ENCODE measurements at places on chromosomes 5 and 9.

GRCh38 chr9:113808391-113809358 is 67.4 kb upstream of the ZNF618 start:
- DNase-seq, result no peak

DNA sequence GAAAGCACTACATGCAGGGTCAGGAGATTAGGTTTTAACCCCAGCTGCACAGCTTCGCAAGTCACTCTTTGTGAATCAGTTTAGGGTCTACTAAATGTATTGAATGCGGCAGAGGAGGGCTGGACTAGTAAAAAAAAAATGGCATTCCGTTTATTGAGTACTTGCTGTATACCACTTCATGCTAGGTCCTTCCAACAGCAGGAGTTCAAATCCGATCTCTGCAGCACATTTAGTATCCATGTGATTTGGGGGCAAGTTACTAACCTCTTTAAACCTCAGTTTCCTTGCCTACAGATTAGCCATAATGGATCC is 204.4 kb downstream of the SNCAIP start:
- no peak for DNase-seq

DNA sequence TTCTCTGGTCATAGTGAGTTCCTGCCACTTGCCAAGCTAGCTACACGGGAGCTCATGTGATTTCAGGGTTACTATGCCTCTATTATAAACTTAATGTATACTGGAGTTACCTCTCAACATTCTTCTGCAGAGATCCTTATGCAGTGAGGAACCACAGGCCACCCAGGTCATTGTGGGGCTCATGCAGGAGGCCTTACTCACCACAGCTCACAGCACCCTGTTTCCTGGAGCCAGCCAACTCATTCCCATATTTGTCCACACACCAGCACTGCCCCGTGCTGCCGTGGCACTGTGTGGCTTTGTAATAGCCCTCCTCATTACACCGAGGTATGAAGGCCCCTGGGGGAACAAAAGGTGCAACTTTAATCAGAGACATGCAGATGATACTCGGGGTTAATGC is 520.0 kb downstream of the SPOCK1 start:
- DNase-seq, result no peak

GRCh38 chr9:134066526-134066912 is 1.3 kb downstream of the BRD3 start:
- no peak for DNase-seq

DNA sequence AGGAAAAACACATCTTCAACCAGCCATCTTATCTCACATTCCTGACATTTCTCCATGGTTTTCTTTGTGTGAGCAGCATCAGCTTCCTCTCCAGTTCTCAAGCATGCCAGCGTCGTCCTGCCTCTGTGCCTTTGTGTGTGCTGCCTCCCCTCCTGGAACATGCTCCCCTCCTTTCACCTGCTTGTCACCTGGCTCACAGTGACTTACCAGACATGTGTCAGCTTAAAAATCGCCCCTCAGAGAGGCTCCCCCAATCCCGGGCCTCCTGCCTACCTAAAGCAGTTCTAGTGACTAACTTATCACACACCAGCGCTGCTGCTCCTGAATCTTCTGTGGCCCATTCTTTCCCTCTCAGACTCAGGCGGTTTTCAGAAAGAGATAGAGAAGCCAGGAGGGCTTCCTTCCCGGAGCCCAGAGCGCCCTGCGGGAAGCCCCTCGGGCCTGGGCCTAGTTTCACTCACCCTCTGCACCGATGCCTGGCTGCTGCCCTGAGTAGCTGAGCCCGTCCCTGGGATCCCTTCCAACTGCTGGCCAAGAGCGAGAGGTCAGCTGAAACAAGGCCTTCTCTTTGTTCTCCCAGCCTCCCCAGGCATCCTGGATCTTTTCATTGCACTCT is 51.1 kb upstream of the MVB12B start:
- peak; percentile 79 for DNase-seq

DNA sequence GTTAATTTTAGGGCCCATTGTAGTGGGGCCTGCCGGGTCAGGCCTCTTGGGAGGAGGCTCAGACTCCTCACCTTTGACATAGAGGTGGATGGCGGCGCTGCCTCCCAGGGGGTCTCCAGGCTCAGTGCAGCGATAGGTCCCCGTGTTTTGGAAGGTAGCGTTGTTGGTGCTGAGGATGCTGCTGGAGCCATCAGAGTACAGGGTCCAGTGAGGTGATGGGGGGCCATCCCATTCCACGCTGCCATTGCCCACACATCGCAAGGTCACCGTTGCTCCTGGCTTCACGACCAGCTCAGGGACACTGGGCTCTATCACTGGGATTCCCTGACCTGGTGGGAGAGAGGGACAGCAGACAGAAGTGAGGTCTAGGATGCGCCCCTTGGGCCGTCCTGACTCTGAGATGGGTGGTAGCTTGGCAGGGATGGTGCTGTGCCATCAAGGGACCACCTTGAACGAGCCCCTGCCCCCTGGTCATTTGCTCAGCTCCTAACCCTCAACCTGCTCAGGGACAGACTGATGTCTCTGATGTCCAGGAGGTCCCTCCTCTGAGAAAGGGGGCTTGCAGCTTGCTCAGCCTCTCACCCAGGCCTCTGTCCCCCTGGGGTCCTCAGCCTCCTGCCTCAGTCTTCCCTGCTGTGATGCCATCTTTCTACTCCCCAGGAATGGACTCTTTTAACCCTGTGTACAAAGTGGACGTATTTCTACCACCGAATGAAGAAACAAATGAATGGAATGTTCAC is 5.5 kb downstream of the CSF1R start:
- DNase-seq, result no peak

DNA sequence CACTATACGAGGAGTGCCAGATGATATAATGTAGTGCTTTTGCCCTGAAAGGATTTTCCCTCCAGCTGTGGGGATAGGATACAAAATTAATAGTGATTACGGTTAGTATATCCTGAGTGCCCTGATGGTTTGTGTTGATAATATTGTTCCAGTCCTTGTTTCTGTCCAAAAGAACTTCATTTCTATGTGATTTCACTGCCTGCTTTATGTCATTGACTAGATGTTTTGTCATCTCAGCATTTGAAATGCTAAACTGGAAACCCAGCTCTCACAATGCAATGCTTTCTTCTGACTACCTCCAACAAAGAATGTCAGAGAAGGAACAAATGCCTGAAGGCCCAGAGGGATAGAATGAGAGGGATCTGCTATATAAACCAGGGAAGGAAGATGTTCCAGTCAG is 177.8 kb downstream of the NIPBL start:
- no peak for DNase-seq

GRCh38 chr9:26308328-26308727 is 584.3 kb downstream of the CAAP1 start:
- DNase-seq, result no peak

- DNase-seq, result no peak
Measured at GRCh38 chr9:91328186-91328585, 33.5 kb downstream of the AUH start.

DNA sequence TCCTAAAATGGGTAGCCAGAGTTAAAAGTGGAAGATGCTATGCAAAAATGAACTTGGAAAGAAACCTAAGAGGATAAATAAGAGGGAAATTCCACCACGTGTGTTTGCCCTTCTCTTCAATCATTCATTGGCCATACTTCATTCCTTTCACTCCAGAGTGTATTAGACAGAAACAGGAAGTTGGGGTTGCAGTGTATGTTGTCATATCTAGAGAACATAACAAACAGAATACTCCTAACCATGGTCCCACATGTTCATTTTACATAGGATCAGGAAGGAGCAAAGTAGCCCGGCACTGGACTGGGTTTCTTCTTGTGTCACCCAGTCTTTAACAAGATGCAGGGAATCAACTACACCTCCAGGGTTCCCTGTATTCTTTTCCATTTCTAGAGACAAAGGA is 7.6 kb upstream of the GPBP1 start:
- DNase-seq, result no peak

- no peak for DNase-seq
Measured at GRCh38 chr5:79820648-79821047, 131.0 kb downstream of the CMYA5 start.

DNA sequence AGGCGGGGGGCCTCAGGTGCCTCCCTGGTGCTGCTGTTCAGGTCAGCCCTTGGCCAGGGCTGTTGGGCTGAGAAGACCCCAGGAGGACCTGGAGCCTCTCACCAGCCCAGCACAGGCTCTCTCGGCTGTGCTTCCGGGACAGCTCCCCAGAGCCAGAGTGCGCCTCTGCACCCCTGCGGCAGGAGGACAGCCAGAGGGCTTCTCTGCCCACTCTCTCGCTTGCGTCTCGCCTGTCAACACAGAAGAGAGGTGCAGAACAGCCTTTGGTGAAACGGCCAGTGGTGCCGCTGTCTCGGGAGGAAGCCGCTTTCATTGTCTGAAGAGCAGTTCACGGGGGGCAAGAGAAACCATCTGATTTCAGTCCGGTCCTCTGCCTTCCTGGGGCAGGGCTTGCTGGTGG is 3.8 kb upstream of the NACC2 start:
- no peak for DNase-seq

GRCh38 chr5:147578228-147579024 is 68.6 kb upstream of the DPYSL3 start:
- no peak for DNase-seq

DNA sequence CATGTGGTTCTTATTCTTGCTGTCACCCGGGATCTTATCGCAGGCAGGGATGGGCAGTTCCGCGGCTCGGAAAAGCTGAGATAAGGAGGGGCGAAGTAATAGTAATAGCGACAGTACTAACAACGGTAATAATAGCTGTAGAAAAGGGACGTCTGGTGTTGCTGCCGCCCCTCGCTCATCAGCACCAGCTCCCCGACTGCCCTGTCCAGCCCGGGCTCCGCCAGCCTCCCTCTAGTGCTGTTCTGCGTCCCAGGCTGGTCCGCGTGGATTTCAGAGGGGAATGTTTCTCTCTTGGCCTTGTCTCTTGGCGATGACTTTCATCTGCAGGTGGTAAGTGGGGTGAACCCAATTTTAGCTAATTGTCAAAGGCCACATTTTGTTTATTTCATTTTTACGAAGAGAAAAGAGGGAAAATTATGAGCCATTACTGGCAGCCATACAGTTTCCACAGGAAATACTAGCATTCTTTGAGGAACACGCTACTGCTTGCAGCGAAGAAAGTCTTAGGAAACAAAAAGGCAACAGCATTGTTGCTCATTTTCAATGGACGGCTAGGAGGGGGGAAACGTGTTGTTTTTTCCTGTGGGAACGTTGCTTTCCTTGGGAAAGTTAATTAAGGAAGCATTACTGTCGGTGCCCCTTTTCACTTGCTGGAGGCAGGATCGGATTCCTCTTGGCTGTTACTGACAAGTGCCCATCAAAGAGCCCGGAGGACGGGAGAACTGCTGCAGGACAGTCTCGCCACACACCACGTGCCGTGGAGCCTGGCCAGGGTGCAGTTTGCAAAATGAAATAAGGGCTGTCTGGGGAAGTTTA is 762 bp downstream of the SNCAIP start:
- DNase-seq, result no peak

DNA sequence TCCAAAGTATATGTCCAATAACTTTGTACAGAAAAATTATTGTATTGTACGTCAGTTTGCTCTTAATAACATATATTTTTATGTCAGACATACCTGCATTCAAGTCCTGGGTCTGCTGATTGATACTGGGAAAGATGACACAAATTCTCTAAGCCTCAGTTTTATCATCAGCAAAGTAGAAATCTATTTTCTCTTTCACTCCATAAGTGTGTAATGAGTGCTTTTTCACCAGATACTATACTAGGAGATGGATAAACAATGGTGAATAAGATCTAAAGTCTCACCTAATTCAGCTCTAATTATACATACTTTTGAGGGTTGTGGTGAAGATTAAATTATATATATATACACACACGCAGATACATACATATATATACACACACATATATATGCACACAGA is 12.3 kb downstream of the PPP2R2B start:
- no peak for DNase-seq

DNA sequence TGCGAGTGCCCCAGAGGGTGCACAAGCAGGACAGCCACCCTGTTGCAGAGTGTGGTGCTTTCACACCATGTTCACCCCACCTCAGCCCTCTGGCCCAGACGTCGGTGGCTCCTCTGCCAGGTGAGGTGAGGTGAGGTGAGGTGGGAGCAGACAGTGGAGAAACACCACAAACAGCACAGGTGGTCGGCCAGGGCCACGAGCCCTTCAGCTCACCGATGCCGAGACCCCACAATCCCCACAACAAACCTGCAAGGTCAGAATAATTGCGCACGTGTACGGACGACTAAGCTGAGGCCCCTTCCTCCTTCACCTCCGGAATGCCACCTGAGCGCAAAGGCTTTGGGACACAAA is 10.5 kb downstream of the BRD3 start:
- DNase-seq, result no peak

DNA sequence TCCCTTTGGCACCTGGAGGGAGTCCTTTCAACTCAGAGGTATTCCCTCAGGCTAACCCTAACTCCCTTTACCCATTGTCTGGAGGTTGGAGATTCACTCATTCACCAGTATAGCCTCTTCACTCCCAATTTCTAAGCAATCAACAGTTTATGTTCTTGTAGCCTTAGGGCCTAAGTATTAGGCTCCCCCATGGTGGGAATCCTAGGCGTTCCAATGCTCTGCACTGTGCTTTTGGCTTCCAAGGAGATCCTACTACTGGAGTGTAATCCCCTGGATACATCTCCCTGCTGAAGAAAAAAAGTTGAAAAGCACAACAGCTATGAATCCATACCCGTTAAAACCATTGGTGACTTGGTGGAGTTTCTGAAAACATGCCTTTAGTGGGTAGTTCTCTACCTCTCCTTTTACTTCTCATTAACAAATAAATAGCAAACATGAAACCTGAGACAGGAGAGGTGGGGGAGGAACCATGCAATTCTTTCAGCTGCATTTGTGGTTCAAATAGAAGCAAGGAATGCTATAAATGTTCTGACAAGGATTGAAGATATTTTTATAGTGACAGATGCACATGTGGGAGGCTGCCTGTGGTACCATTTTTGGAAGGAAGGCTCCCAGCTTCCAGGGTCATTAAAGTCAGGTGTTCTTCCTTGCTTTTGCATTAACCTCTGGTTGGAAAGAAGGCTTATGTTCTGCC is 397.1 kb downstream of the DMAC1 start:
- DNase-seq, result no peak

DNA sequence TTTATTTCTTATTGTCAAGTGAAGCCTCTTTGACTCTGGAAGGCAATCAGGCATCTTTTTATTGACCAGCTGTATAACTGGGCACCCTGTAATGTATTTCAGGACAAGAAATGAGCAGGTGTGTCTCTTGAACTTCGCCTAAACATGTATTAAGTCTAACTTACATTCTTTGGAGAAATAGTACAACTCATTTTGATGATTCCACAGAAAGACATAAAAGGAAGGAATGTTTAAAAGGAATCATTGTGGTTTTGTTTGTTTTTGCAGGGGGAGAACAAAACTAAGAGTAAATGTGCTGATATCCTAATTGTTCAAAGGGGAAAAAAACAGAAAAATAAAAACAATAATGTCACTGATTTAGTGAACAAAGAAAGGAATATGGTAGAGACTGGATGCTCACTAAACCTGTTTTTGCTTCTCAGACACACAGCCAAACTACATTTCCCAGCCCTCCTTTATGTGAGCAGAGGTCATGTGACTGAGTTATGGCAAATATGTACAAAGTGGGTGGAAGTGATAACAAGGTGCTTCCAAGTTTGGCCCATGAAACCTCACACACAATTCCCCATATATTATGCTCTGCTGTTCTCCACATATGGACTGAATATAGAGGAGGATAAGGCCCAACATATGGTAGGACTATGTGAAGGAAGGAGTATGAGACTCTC is 150.6 kb upstream of the ACOT12 start:
- no peak for DNase-seq

All from amygdala (tissue), 56 donors.